ENCODE measurements at places on chromosomes 16 and 17. TPM values are rescaled to one million over a fixed set of nuclear protein-coding genes. Genes with fewer than 3 reads are reported as not detected.

The GSDMA gene
- 0.08 TPM for total RNA-seq

The NAGPA gene
- 16.7 TPM for total RNA-seq

The CLEC19A gene
- total RNA-seq = not detected

The UNC13D gene
- total RNA-seq = 162 TPM

The KCNJ2 gene
- not detected for total RNA-seq

The PLA2G10 gene
- not detected for total RNA-seq

The KRT15 gene
- total RNA-seq = not detected

The FHOD1 gene
- 118 TPM for total RNA-seq

The PRSS33 gene
- total RNA-seq = 0.13 TPM

The KCNJ18 gene
- total RNA-seq = not detected

The TBC1D3D gene
- not detected for total RNA-seq

The UMOD gene
- not detected for total RNA-seq

The TBX6 gene
- 1.7 TPM for total RNA-seq

The PYDC1 gene
- not detected for total RNA-seq

The ZNF785 gene
- total RNA-seq = 13.8 TPM

The CDT1 gene
- total RNA-seq = 119 TPM

The TBC1D3E gene
- not detected for total RNA-seq

The PLSCR3 gene
- 74.4 TPM for total RNA-seq

The SLC47A2 gene
- not detected for total RNA-seq

The SLC35G6 gene
- not detected for total RNA-seq

The PPP1R27 gene
- not detected for total RNA-seq

The RGS11 gene
- total RNA-seq = not detected

The LITAFD gene
- total RNA-seq = not detected

The TEKT3 gene
- not detected for total RNA-seq

The OTOP3 gene
- total RNA-seq = not detected

The TSNAXIP1 gene
- total RNA-seq = 1.7 TPM

The EDC4 gene
- total RNA-seq = 104 TPM

The PHOSPHO1 gene
- total RNA-seq = not detected

The SPATA32 gene
- total RNA-seq = 0.25 TPM

The APOH gene
- total RNA-seq = not detected

The SLC5A10 gene
- not detected for total RNA-seq

The UNC45B gene
- not detected for total RNA-seq

The CIBAR2 gene
- not detected for total RNA-seq
